Uterus (tissue), 4 donors: ENCODE measurements at places on chromosomes 16 and 17. TPM values are rescaled to one million over a fixed set of nuclear protein-coding genes. Genes with fewer than 3 reads are reported as not detected.
A peak's percentile ranks its signal among the peaks of the same experiment; 100 is the strongest.

GRCh38 chr17:6800422-6801027, 24.5 kb downstream of the FBXO39 start:
- no peak overlapping the region for H3K4me3 ChIP-seq
- no peak for DNase-seq

DNA sequence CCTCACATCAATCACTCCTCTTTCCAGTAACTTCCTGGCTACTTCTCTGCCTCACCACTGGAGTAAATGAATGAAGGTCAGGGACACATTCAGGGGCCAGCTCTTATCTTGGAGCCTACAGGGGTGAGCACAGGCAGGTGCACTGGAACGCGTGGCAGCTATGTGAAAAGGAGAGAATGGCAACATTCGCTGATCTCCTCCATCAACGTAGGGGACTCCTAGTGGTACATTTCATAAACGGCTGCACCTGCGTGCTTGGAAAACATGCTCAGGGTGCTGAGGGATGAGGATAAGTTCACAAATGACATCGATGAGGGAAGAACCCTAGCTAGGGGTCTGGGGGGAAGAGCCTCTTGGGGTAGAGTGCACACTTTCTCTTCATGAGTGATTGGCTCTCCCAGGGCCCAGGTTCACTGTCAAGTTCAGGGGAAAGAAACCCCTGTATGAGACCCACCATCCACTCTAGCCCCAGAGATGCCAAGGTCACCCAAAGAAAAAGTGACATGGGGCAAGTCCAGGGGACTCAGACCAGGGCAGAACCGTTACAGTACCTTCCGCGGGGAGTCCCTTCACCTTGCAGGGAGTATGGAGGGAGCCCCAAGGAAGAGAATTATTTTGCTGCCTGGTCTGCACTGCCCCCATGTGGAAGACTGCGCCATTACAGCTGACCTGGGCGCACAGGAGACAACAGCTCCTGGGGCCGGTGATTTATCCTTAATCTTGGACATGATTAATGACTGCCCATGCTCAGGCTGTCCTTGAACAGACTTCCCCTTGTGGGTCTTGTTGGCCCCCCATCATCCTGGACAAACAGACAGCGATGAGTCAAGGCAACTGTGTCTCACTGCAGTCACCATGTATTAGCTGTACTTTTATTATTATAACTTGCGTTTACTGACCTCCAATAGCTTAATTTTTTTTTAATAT, 30.1 kb downstream of the VAC14 start:
- peak; percentile 79 for DNase-seq
- no peaks in the 10 kb centered on the region for H3K4me1 ChIP-seq
- no peaks in the 10 kb centered on the region for H3K36me3 ChIP-seq
- no peak overlapping the region for H3K4me3 ChIP-seq

TMUB2 gene
- 7.4 TPM for total RNA-seq

TEKT5 gene
- total RNA-seq: 0.62 TPM

PDF gene
- 7.9 TPM for total RNA-seq
